ENCODE measurements at places on chromosomes 11 and 22.

- no peak for DNase-seq
Observed at GRCh38 chr11:105468154-105468553, 141.7 kb upstream of the GRIA4 start.

DNA sequence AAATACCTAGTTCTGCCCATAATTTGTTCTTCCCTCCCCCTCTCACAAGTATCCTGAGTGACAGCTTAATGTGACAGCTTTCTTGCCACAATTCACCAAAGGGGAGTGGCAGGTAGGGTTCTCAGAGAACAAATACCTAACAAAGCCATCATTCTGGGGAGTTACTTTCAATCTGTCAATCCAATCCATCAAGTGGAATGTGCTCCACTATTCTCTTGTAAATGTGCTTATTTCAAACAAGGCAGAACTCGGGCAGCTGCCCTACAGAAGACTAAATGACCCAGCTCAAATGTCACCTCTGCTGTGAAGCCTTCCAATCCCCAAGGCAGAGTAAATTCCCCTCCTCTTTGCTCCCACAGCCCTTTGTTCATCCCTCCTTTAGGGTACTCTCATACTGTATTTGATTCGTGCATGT is 27.8 kb downstream of the LGR4 start:
- no peak for DNase-seq

DNA sequence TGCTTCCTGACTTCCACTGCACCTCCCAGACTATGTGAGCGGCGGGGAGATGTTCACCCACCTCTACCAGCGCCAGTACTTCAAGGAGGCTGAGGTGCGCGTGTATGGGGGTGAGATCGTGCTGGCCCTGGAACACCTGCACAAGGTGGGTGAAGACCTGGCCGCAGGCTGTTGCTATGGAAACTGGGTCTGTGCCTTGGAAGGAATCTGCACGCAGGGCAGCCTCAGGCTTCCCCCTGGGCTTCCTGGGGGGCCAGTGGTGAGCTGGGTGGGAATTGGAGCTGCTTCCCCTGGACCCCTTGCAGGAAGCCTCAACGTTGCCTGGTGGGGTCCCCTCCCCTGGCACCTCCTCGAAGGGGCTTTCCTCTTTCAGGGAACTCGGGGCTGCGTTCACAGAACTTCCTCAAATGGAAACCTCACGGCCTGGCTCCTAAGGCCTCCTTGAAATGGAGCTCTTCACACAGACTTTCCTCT is 1.5 kb downstream of the RPS6KA4 start:
- no peak for DNase-seq

GRCh38 chr11:126538071-126538470 is 182.6 kb downstream of the ST3GAL4 start:
- DNase-seq, result no peak

GRCh38 chr22:44933666-44934453 is 75.9 kb downstream of the PHF21B start:
- no peak for DNase-seq

Data from C1 segment of cervical spinal cord (tissue), 14 donors.